ENCODE measurements at places on chromosomes 5 and 9.

GRCh38 chr5:157915638-157916037 is 56.7 kb upstream of the CLINT1 start:
- peak; percentile 75 for DNase-seq

- DNase-seq: no peak
Observed at GRCh38 chr5:179177711-179178575, 117.8 kb downstream of the ZNF354C start.

GRCh38 chr5:170278611-170279458 is 18.7 kb downstream of the LCP2 start:
- DNase-seq: no peak

DNA sequence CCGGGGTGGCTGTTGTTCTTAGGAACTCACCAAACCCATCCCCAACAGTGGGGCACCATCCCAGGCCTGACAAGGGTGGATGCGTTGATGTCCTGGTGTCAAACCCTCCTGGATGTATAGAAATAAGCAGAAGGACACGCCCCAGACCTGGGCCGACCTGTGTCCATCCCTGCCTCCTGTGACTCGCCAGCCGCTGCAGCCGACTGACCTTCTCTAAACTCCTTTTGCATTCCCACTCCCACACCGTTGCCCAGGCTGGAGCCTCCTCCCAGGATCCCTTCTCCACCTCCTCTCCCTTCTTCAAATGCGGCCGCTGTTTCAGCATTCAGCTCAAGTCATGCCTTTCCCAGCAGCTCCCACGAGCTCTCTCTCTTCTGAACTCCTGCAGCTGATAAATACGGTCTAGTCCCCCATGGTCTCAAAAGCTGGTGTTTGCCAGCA is 213.2 kb upstream of the IER5L start:
- no peak for DNase-seq

DNA sequence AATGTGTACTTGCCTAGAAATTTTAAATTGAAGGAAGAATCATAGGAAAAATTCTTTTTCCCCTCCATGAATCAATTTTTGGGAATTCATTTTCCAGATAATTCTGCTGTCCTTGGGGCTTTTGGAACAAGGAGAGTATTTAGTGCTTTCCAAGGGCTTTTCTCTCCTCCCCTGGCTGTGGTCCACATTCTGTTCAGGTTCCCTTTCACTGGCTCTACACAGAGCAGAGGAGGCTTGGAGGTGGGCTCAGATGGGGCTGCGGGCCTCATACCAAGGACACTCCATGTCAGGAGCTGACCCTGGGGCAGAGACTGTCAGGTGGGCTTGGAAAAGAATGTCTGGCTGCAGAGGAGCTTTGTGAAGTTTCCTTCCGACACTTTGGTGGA is 128.1 kb downstream of the GADD45G start:
- DNase-seq: no peak

DNA sequence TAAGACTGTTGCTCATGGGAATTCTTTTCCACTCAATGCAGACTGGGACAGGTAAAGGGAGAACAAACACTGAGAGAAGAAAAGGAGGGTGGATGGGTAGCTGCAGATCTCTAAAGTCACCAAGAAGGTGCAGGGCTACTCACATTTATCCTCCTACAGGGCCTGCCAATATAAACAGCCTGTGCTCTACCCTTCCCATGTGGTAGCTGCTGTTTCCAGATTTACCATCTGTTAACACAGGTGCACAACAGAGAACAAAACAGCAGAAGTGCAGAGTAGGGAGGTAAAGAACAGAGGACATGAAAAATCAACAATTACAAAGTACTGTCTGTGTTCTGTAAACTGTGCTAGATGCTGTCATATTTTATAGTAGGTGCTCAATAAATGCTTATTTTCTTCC is 26.0 kb downstream of the JAKMIP2 start:
- DNase-seq: no peak

GRCh38 chr9:28014212-28014611 is 440.9 kb upstream of the C9orf72 start:
- no peak for DNase-seq

- DNase-seq: peak; percentile 65
Observed at GRCh38 chr5:40841068-40841805, at the start of gene CARD6. TSS of gene CARD6 (plus strand) at chr5:40841367. CDS start at chr5:40841383, 16 bp downstream.

- DNase-seq: no peak
Observed at GRCh38 chr5:143306040-143306439, 97.4 kb downstream of the NR3C1 start.

DNA sequence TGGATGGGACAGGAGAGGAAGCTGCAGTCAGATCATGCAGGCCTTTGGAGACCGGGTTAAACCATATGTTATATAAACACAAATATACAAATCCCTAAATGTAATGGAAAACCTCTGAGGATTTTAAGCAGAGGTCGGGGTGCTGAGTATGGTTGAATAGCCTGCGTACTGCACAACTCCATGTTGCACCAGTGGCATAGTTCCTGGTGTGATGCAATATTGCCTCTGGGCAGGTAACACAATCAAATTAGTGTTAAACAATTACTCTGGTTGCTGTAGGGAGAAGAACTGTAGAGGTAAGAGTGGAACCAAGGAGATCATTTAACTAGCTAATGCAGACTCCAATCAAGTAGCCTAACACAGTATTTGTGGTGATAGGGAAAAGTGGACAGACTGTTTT is 21.3 kb upstream of the RNF145 start:
- no peak for DNase-seq

GRCh38 chr5:73801686-73802085 is 175.7 kb downstream of the ARHGEF28 start:
- no peak for DNase-seq

- no peak for DNase-seq
Observed at GRCh38 chr5:54175-54730, 37.7 kb upstream of the PLEKHG4B start.

- no peak for DNase-seq
Observed at GRCh38 chr5:176843673-176844072, 33.3 kb downstream of the UNC5A start.

DNA sequence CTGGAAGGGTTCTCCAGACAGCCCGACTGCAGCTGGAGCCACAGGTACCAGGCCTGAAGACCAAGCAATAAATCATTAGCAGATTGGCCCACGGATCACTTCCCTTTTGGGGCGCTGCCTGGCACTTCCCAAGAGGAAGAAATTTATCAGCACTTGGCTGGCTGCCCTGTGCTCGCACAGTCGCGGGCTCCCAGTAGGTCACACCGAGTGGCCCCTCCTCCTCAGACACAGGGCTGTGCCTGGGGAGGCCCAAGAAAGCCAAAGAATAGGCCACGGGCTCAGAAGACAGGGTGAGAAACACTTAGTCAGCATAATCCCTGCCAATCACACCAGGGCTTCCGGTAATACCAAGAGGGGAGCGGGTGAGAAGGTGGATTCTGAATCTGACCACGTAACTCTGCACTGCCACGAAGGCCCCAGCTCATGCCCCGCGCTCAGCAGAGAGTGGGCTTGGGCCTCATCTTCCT is 115.7 kb upstream of the MSX2 start:
- DNase-seq: no peak

DNA sequence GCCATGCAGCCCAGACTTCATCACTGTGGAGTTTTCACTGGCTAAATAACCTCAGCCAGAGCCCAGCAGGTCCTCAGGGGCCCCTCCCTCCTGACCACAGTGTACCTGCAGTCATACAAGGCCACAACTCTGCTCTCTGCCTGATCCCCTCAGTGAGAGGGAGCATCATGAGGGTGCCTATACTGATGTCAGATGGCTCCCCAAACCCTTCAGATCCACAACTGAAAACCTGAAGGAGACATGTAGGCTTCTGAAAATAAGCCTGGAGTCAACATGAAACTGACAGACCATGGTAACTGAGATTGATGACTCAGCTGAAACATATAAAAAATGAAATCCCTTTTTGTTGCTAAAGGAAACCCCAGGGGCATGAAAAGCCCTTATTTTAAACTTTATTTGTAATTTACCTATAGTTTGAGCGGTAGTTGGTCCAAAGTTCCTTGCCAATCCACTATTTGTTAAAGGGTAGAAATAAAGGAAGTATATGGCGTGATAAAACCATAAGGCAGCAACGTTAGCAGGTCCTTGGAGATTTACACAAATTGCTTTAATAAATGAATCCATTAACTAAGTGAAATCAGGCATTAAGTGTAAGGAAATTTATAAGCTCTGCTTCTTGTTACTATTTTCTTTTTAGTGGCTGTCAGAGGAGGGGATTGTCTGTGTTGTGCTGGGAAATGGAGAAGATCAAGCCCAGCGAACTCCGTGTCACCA is 68.3 kb downstream of the FGF1 start:
- no peak for DNase-seq

- DNase-seq: peak; percentile 74
Observed at GRCh38 chr5:91170266-91170665, 212.9 kb downstream of the ARRDC3 start.

DNA sequence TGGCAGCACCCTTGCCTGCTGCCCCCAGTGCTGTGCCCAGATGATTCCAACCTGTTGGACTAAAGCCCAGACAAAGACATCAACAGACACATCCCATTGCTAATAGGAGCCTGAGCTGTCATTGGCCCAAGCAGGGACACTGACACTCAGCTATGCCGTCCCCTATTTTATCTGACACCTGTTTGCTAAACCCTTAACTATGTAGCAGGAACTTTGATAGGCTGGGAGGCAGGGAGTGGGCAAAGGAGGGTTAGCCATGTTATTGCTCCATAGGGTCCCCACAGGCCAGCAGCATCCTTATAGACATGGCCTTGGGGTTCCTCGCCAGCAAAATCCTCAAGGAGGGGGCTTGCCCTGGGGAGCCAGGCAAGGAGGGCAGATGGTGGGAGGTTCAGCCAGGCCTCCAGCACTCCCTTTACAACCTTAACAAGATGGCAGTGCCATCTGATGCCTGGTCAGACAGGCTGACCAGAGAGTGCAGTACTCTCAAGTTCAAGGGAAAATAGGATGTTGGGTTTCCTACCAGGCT is 50.4 kb upstream of the CDKN2AIPNL start:
- DNase-seq: no peak

- no peak for DNase-seq
Observed at GRCh38 chr5:109173036-109173794, 236.6 kb downstream of the PJA2 start.

DNA sequence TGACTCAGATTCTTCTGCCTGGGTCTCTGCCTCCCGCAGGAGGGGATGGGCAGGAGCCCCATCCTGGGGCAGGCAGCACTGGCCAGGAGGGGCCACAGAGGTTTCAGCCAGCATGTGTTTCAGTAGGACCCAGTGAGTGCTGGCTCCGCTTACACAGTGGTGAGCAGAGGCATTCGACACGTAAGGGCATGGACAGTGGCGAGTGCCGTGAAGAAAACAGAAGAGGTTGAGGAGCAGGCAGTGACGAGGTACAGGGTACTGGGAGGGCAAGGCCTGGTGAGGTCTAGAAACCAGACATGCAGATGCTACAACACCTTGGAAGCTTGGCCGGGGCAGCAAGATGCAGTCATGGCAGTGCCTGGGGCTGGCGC is 41.5 kb downstream of the CACNA1B start:
- DNase-seq: no peak

GRCh38 chr5:22728610-22729009 is 124.5 kb downstream of the CDH12 start:
- no peak for DNase-seq

GRCh38 chr9:22088717-22089061 is 79.6 kb upstream of the CDKN2B start:
- DNase-seq: no peak

GRCh38 chr5:168776070-168776469 is 196.9 kb upstream of the PANK3 start:
- no peak for DNase-seq

Measured in fibroblast of pulmonary artery (primary cell).